Dorsolateral prefrontal cortex (tissue), 122 donors: ENCODE measurements at places on chromosomes 12 and 14.

GRCh38 chr12:124940143-124940392 lies 25.6 kb upstream of the UBC start:
- no peak for DNase-seq

- no peak for DNase-seq
Observed at GRCh38 chr12:118119449-118119879, 15.7 kb upstream of the VSIG10 start.

GRCh38 chr12:79143803-79144202 lies 279.2 kb downstream of the SYT1 start:
- DNase-seq = no peak

DNA sequence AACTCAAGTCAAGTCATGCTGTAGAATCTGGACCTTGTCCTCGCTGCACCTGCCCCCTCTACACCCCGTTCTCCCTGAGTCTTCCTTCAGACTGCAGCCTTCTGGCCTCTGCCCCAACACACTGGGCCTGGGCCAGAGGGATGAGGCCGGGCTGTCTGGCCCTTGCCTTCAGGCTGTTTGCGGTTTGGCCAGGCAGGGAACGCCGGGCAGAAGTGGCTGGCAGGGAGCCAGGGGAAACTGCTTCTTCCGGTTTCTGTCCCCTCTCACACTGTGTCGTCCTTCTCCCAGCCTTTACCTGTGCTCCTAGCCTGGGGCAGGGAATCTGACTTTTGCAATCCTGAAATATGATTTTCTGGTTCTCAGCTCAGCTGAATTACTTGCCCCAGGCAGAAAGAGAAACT lies 13.5 kb downstream of the DGLUCY start:
- DNase-seq = peak; percentile 48

DNA sequence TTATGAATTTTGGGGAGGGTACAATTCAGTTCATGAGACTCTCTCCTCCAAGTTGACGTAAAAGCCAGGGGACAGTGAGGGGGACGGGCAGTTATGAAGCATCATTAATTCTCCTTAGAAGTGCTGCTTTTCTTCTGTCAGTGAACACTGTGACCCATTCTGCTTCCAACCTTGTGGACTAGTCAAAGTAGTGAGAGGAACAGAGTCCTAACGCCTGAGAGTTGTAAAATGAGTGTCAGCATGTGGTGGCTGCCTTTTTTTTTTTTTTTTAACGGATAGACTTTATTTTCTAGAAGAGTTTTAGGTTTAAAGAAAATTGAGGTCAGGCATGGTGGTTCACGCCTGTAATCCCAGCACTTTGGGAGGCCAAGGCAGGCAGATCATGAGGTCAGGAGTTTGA lies 15.5 kb downstream of the RESF1 start:
- no peak for DNase-seq

DNA sequence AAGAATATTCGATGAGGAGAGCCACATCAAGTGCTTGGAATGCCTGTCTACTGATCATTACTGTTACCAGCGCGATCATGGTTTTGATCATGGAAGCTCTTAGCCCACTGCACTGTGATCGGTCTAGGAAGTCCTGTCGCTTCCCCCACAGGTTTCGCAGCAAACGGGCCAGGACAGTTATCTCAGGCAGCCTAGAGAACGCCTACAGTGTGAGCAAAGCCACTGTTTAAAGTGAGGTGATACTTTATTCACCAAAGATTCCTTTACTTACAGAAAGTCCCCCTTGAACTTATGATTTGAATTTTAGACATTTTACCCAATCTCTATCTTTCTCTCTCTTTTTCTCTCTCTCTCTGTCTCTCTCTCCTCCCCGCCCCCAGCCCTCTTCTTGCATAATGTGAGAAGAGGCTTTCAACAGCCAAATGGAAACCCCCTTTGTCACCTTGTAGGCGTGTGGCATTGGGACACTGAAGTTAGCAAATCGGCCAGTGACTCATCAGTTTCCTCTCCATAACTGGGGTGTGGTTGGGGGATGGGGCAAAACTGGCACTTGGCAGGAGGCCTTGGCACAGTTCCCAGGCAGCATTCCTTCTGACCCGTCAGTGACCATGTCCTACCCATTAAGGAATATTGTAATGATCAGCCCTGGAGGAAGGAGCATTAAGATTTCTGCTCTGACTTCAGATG lies 214.8 kb downstream of the CHST11 start:
- peak; percentile 65 for DNase-seq

DNA sequence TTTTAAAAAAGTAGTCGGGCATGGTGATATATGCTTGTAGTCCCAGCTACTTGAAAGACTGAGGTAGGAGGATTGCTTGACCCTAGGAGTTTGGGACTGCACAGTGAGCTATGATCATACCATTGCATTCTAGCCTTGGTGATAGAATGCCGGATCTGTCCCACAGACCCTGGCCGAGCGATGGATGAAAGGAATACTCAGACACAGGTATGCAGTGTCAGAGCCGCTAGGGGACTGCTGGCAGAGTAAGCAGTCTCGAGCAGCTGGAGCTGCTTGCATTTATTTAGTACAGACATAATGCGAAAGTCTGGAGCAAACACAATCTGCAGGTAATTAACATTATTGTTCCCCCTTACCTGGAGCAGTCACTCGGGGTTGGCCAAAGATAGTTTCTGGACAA lies 18.6 kb downstream of the AICDA start:
- DNase-seq = no peak

- no peak for DNase-seq
Observed at GRCh38 chr14:102948698-102949061, 26.2 kb downstream of the AMN start.

DNA sequence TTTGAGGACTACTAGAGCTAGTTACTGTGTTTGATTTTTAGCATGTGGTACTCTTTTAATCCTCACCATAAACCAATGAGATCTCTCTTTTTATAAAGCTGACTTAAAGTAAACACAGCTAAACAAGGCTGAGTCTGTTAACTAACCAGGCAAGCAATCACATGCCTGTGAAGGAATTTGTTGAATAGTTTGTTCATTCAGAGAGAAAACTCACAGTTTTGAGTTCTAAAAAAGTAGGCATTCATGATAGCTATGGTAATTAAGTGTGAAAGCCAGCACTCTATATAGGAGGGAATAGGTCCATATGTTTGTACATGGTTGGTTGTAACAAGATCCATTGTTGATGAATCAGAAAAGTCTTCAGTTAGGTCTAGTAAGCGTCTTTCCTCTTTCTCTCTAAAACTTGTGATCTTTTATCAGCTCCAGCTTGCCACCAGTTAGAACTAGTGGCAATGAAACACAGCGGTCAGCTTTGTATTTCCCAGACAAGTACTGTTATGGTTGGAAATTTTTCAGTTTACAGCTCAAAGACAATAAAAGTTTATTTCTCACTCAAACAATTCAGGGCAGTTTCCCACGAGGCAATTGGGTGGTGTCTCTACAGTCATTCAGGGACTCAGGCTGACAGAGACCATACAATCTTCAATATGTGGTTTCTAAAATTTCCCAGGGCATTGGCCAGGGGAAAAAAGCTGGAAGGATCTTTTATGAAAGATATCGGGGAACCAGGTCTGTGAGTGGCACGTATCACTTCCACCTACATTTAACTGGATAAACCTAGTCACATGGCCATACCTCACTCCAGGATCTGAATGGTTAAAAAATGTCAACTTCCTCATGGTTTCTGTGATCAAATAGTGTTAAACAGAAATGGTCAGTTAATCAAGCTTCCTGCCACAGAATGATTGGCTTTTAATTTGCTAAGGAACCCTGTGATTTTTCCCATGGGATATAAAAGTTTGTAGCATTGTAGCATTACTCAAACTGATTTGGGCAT lies 203.1 kb downstream of the KIF21A start:
- no peak for DNase-seq

- DNase-seq = no peak
Observed at GRCh38 chr12:117774941-117775775, 193.6 kb downstream of the KSR2 start.

GRCh38 chr14:22822571-22823098 lies 7.1 kb upstream of the MRPL52 start:
- DNase-seq = peak; percentile 58

DNA sequence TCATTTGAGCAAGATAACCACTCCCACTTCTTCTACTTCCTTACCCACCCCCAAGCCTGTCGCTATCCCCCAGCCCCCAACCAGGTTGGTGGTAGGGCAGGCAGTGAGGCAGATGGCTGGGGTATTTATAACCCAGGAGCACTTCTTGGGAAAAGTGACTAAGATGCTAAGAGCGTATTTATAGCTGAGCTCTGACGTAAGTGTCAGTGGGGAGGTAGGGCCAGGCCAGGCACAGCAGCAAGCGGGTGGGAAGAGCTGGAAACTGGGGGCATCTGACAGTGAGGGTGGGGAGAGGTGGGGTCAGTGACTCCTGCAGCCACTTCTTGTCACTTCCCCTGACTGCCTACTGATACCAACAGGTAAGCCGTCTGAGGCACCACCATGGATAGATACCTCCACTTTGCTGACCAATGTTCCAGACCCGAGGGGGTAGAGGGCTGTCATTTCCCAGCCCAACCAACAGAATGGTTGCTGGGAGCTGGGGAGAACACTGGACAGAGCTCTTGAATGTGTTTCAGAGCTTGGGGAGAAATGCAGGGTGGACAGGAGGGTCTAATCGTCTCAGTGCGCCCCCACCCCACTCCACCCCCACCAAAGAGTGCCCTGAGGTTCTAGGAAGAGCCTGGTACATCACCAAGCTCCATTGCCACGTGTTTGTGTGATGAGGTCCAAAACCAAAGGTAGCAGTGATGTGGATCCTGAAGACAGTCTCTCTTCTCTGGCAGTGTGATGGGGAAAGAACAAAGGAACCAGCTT lies 2.7 kb upstream of the INHBE start:
- DNase-seq = no peak

DNA sequence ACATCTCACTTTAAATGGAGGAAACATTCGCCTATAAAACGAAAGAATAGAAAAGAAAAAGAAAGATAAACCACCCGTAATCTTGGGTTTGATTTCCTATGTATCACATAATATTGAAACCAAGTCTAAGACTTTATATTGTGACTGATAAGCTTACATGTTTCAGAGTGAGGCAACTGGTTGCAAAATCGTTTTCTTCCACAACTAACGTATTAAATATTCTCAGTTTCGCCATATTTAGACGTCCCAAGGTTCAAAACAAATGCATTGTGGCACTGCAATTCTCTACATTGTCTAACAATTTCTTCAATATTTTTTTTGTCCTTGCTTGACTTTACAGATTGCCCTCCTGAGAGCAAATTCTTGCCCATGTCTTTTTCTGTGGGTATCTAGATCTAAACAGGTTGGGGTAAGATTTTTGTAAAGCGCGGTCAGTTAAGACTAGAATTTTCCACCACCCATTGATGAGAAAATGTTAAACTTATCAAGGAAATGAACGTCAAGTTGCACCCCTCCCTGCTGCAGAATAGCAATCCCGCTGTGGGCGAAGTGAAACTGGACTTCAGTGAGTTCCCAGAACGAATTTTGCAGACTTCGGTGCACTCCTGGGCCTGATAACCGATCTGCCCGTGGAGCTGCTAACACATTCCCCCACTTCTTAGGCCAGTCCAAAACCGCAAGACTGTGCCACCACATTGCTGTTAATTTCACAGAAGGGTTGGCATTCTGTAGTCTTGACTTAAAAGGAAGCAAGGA lies 2.7 kb downstream of the TBX3 start:
- DNase-seq = no peak

DNA sequence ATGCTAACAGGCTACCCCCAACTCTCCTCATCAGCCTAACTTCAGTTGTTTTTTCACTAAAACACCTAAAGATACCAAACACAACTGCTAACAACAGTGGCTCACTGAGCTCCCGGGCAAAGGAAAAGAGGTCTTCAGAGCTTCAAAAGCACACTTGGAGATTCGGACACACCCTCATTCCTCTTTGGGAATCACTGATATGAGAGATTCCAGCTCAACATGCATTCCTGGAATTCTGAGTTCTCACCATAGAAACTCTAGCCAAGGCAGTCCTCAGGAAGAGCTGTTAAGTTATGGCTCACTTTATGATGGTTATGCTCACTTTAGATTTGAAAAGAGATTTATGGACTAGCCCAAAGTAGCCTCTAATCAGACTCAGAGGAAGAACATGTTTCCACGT lies 40.1 kb downstream of the STXBP6 start:
- DNase-seq = no peak

GRCh38 chr14:37262649-37263048 lies 64.9 kb downstream of the MIPOL1 start:
- no peak for DNase-seq

DNA sequence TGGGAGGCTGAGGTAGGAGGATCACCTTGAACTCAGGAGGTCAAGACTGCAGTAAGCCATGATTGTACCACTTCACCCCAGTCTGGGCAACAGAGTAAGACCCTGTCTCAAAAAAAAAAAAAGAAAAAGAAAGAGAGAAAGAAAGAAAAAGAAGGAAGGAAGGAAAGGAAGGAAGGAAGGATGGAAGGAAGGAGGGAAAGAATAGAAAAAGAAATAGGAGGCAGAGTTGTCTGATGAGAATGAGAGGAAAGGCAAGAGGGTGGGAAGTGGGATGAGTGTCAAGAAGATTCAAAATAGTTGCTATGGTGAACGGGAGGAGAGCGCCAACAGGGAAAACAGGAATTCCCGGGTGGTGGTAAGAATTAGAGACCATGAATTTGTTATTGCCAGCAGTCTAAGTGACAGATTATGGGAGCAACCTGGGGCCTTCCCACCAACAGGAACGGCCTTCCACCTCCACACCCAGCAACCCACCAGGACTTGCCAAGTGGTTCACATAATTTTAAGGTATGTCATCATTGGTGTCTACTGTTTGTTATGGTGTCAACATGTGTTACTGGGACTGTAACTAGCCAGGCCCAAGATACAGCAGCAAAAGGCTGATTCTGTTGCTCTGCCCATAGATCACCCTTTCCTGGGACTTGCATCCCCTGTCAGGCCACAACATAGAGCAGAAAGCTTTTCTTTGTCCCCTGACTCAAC lies 36.1 kb upstream of the C12orf76 start:
- DNase-seq = no peak

DNA sequence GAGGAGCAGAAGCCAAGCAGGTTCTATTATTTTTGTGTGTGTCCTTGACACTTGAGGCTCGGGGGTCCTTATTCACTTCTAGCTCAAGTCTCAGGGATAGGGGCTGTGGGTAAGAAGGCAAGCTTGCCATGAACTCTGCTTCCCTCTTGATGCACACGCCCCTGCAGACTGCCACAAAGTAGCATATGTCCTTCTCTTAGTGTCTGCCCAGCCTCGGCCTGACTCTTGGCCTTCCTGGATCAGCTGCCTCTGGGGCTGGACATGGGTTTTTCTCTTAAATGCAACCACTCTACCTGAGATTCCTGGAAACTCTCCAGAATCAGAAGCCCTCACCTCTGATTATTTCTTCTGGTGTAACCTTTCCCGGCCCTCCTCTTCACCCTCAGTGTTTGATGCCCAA lies 28.2 kb upstream of the PEX5 start:
- DNase-seq = no peak

GRCh38 chr12:54162741-54163140 lies 26.0 kb downstream of the SMUG1 start:
- no peak for DNase-seq

DNA sequence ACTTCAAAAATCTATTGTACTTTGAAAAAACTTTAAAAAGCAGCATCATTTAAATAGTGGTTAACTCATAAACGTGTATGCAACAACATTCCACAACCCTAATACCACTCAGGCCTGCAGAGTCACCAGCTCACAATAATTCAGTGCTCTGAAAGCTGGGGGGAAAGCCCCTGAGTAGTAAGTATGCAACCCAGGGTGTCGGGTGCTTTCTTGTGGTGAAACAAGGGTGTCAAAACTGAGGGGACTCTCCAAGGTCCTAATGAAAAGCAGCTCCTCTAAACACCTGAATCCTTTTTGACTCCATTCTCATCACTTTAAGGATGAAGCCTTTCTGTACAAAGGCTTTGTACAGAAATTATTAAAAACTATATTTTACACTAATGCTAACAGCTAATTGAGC lies 33.7 kb downstream of the FGFR1OP2 start:
- no peak for DNase-seq

GRCh38 chr12:89878950-89879349 lies 170.3 kb upstream of the ATP2B1 start:
- DNase-seq = no peak
